ENCODE measurements at places on chromosomes 16 and 17. TPM values are rescaled to one million over a fixed set of nuclear protein-coding genes. Genes with fewer than 3 reads are reported as not detected.

DNA sequence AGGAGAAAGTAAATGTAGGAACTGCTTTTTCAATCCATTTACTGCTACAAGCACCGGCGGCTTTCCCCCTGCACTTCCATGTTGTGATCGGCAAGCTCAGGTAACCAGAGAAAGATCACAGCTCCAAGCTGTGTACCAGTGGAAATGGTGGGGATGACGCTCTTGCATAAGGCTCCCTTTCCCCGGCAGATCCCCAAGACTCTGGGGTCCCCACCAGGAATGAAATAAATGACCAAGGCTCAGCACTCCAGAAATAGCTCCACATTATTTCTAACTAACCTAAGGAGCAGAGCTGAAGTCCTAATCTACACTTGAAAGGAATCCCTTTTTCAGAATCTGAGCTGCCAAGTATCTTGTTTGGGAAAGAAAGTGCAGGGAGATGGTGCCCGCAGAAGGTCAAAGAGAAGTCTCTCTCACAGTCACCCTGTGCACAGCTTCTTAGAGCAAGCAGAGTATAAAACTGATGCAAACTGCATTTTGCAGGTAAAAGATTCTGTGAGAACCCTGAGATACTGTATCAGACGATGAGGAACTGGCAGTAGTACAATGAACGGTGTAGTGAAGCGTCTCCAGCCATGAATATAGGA lies 11.1 kb downstream of the GRB2 start:
- DNase-seq: peak; percentile 16

DNA sequence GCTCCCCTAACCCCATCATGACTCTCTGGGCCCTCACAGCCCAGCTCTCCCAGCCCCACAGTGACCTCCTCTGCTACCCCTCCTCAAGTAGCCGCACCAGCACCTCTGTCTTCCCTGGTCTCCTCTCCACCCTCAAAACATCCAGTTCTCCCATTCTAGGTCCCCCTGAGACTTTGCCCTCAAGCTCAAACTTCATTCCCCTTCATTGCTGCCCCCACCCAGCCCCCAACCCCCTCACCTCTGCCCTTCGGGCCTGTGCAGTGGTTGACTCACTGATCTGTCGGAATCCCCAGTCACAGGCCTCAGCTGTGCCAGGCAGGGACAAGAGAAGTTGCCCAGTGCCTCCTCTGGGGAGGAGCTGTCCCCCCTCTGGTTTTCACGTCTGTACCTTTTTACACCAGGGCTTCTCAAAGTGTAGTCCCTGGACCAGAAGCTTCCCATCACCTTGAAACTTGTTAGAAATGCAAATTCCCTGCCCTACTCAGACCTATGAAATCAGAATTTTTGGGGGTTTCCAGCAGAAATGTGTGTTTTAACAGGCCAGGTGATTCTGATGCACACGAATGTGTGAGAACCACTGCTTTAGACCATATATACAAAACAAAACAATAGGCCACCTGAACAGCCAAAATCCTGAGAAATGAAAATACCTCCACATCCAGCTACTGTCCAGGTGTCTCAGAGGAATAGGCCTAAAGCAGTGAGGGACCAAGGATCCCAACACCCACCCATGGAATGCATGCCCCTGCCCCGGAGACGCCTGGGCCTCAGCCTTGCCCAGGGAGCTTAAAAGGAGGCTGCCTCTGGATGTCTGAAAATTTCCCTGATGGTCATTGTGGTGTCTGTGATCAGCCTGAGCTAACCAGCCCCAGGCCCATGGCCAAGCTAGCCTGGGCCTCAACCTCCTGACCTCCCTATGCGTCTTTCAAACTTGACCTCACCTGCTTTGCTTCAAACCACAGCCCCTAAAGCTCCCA lies 853 bp upstream of the DOK4 start:
- DNase-seq: peak; percentile 16

GRCh38 chr17:39675390-39676082 lies 7.3 kb downstream of the PNMT start:
- no peak for DNase-seq

GRCh38 chr16:963913-964312 lies 6.9 kb downstream of the LMF1 start:
- DNase-seq: no peak

GRCh38 chr17:41404024-41404671 lies 6.7 kb upstream of the KRT31 start:
- peak; percentile 63 for DNase-seq

The CCDC102A gene
- 11.4 TPM for total RNA-seq

The NXPH3 gene
- 1.2 TPM for total RNA-seq
